WERI-Rb-1 (cell line): ENCODE measurements at places on chromosomes 13 and 19.

GRCh38 chr19:18429717-18430416 lies 8.1 kb downstream of the ISYNA1 start:
- no peak for DNase-seq

GRCh38 chr19:18704971-18705370 lies 21.5 kb downstream of the CRTC1 start:
- DNase-seq = no peak

GRCh38 chr19:21398851-21399250 lies 1.9 kb downstream of the ZNF493 start:
- no peak for DNase-seq

- DNase-seq = no peak
Observed at GRCh38 chr19:35205733-35206323, 22.7 kb downstream of the FAM187B start.

- DNase-seq = peak; percentile 83
Observed at GRCh38 chr19:11482384-11483050, 1.7 kb upstream of the ELAVL3 start.

GRCh38 chr19:39871362-39871761 lies 25.2 kb upstream of the FBL start:
- no peak for DNase-seq

DNA sequence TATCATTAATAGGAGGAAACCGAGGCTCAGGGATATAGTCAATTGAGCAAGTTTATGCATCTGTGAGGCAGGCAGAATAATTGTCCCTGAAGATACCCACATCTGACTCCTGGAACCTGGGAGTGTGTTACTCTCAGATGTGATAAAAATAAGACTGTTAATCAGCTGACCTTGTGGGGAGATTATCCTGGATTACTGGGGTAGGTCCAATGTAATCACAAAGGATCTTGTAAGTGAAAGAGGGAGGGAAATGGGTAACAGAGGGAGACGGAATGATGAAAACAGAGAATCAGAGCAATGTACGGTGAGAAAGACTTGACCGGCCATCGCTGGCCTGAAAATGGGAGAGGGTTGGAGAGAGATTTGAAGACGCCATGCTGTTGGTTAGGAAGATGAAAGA lies 3.2 kb upstream of the EDDM13 start:
- DNase-seq = peak; percentile 31

- no peak for DNase-seq
Observed at GRCh38 chr13:20190481-20191310, 2.0 kb downstream of the GJB2 start.

DNA sequence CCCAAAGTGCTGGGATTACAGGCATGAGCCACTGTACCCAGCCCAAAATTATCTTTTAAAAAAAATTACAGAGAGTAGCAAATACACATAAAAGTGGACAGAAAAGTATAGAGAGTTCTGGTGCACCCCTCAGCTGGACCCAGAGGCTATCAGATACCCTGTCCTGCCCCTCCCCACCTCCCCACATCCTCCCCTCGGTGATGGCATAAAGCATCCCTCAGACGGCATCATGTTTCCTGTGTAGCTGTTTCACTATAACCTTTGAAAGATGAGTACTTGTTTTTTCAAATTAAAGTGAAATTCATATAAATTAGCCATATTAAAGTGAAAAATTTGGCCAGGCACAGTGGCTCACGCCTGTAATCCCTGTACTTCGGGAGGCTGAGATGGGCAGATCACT lies 20.1 kb downstream of the SLC27A1 start:
- DNase-seq = no peak

DNA sequence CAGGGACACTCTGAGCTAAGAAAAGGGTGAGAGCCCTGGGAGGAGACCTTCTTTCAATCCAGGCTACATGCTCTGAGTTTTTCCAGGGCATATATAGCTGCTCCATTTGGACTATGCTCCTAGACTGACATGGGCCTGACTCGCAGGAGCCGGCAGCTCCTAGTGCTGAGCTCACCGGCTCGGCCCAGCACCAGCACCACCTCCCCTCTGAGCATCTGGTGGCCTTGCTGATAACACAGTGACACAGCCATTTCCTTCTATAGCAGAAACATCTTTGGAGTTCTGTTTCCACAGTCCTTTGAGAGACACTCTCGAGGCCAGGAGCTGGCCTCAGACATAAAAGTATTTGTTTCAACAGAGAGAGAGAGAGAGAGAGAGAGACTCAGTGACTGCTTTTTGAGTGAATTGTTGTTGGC lies 184.9 kb downstream of the TM9SF2 start:
- no peak for DNase-seq

DNA sequence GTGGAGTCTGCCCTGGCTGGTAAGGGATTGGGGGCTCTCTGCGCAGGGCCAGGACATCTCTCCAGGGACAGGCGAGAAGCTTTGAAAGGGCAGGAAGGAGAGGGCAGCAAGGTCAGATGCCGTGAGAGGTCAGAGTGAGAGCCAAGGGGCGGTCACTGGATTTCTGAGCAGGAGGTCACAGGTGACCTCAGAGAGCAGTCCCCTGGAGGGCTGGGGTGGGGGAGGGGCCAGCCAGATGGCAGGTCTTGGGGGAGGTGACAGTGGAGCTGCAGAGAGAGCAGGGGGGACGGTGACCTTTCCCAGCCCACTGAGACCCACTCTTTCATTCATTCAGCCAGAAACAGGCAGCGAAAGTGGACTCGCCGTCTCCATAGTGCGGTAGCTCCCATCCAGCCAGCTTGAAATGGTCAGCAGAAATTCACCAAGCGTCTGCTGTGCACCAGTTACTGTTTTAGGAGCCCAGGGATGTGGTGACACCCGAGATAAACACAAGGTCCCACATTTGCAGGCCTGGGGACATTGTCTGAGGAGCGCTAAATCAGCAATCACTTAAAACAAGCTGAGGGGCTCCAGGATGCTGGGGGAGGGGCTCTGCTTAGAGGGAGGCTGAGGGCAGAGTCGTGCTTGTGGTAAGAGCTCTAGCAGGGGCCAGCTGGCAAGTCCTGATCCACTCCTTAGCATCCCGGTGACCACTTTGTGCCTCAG lies 10.2 kb downstream of the CARM1 start:
- peak; percentile 88 for DNase-seq
